Stimulated activated CD4-positive, alpha-beta T cell treated with anti-CD3 and anti-CD28 coated beads, Interleukin-1b, Interleukin-23, amount 100 ng/mL, for 1 hour (primary cell): ENCODE measurements at places on chromosomes 5 and 9.

- no peak for DNase-seq
These were observed 55.7 kb upstream of the DPYSL3 start for GRCh38 chr5:147565524-147565923.

DNA sequence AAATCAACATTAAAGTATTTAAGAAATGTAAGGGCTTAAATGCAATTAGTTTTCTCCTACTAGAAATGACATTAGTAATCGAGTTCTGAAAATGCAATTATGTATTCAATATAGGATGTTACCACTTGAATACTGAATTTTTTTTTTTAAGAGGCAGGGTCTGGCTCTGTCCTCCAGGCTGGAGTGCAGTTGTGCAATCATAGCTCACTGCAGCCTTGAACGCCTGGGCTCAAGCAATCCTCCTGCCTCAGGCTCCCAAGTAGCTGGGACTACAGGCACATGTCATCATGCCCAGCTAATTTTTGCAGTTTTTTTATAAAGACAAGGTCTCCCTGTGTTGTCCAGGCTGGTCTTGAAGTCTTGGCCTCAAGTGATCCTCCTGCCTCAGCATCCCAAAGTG, 1.5 kb downstream of the CDC20B start:
- DNase-seq: no peak

- DNase-seq: no peak
These were observed 177.8 kb upstream of the ZNF462 start for GRCh38 chr9:106684940-106685695.

DNA sequence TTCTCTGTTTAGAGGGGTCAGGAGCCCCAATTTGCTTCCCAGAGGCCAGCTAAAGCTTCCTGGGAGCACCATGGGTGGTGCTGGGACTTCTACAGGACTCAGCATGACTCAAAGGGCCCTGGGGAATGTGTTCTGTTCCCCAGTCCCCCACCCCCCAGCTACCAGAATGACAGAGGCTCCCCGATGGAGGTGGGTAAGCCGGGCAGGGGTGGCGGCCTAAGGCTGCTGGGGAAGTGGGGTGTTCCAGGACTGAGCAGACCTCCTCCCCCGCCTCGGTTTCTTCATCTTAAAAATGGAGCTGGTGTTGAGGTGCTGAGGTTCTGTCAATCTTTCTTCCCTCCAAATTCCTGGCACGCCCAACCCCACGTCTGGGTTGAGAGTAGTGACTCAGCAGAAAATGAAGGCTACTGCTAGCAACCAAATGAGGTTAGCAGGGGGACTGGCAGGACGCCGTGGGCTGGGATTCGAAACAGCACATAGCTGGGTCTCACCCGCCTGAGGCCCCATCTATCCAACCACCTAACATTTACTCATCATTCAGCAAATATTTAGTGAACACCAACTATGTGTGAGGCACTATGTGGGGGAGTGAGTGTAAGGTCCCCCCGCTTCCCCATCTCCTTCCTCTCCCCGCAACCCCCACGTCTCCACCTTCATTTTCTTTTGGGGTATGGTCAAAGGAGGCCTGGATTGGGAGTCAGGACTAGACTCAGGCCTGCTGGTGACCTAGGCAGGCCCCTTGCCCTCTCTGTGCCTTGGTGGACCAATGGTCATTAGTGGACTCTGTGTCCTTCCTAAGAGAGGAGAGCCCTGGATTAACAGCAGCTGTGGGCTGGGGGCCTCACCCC, 50.2 kb downstream of the C9orf50 start:
- DNase-seq: no peak

DNA sequence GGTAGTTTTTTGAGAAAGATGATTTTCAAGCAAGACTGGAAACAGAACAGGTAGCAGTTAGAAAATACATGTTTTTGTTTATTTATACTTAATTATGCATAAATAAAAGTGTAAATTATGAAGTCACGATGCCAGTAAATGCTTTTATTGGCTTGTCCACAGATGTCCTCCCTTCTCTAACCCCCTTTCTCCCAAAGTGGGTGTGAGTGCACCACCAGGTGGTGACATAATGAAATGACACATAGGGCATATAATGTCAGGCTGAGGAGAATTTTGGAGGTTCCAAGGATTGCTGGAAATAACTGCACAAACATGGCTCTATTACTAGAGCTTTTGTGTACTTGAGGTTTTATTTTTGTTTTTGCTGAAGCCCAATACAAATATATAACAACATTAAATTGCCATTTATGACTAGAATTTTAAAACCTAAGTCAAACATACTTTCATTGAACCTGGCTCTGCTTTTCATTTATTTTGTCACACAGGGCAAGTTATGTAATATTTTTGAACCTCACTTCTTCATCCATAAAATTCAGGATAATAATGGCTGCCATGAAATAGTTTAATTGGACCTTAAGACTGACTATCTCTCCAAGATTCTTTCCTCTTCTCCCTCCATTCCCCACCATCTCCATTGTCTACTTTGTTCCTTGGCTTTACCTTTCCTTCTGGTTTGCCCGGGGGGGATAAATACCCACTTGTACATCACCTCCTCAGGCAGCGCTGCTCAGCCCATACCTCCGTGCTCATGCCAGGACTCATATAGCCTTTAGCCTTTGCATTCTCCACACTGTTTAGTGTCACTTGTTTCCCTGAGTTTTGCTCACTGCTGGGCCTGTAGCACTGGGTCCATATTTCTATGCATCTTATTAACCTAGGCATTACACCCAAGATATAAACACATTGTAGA, 168.8 kb downstream of the PDE4D start:
- no peak for DNase-seq

GRCh38 chr9:109264877-109265587, 55.8 kb downstream of the EPB41L4B start:
- DNase-seq: no peak

- no peak for DNase-seq
These were observed 995.8 kb upstream of the CDH6 start for GRCh38 chr5:30197662-30198061.
